ENCODE measurements at places on chromosomes 12 and 14. TPM values are rescaled to one million over a fixed set of nuclear protein-coding genes. Genes with fewer than 3 reads are reported as not detected.
A peak's percentile ranks its signal among the peaks of the same experiment; 100 is the strongest.

DNA sequence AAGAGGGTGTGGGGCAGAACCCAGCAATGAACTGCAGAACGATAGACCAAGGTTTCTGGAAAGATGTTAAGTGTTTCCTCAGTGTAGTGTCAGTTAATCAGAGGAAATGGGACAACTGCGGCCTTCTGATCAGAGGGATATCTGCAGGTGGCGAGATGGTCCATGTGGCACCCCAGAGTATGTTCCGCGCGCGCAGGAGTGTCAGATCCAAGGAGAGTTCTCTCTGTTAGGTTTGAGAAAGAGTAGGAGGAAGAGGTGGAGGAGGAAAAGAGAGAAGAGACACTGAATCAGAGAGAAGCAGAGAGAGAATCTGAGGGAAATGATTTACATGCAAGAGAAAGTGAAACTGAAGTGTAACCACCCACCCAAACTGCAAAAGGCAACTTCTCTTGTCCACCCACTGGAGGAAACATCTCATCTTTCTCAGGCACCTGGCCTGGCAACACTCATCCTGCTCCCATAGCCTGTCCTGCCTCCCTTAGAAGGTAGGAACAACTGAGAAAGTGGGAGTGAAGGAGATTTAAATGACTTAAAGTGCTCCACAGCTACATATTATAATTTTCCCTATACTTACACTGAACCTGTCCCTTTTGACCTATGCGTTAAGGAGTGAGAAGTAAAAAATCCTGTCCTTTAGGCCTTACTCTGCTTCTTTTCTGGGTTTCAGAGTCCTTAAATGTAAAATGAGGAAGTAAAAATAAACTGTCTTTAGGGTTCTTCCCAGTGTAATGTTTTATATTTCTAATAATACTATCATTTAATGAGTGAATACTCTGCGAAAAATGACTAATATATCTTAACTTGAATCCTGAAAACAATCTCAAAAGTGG is 6.8 kb upstream of the TESPA1 start:
- no peaks in the 10 kb centered on the region for H3K27me3 ChIP-seq
- H3K27ac ChIP-seq: no peak overlapping the region
- H3K4me3 ChIP-seq: no peak overlapping the region

DNA sequence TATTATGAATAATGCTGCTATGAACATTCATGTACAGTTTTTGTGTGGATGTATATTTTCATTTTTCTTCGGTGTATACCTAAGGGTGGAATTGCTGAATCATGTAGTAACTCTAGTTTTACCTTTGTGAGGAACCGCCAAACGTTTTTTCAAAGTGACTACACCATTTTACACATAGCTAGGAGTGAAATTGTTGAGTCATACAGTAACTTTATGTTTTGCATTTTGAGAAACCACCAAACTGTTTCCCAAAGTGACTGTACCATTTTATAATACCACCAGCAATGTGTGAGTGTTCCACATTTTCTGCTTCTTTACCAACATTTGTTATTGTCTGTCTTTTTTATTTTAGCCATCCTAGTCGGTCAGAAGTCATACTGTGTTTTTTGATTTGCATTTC is 3.1 kb upstream of the TPH2 start:
- no peak overlapping the region for H3K4me3 ChIP-seq
- no peak overlapping the region for H3K27ac ChIP-seq
- H3K36me3 ChIP-seq: no peaks in the 10 kb centered on the region
- no peak for DNase-seq
- no peaks in the 10 kb centered on the region for H3K27me3 ChIP-seq

DNA sequence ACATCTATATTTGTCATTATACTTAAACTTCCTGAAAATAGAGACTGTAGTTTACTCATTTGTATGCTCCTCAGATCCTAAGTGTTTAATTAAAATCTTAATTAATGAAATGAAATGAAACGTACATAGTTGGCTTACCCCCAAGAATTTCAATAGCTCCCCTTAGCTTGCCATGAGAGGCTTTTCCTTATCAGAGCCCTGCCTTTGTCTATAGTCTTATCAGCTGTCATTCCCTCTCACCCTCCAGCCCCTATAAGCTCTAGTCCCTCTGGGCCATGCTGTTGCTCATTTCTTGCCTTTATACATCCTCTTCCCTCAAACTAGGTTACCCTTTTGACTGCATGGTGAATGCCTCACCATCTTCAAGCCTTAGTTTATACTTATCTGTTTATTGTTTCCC is 1.1 kb upstream of the RTRAF start:
- DNase-seq: no peak
- H3K27ac ChIP-seq: peak overlapping the region; percentile 91
- H3K36me3 ChIP-seq: peaks cover 7% of the 10 kb centered on the region
- H3K4me3 ChIP-seq: no peak overlapping the region
- no peaks in the 10 kb centered on the region for H3K27me3 ChIP-seq

The CLEC2A gene
- total RNA-seq: not detected

Measured in sigmoid colon (tissue), 7 donors.